ENCODE measurements at places on chromosomes 13 and 19.

DNA sequence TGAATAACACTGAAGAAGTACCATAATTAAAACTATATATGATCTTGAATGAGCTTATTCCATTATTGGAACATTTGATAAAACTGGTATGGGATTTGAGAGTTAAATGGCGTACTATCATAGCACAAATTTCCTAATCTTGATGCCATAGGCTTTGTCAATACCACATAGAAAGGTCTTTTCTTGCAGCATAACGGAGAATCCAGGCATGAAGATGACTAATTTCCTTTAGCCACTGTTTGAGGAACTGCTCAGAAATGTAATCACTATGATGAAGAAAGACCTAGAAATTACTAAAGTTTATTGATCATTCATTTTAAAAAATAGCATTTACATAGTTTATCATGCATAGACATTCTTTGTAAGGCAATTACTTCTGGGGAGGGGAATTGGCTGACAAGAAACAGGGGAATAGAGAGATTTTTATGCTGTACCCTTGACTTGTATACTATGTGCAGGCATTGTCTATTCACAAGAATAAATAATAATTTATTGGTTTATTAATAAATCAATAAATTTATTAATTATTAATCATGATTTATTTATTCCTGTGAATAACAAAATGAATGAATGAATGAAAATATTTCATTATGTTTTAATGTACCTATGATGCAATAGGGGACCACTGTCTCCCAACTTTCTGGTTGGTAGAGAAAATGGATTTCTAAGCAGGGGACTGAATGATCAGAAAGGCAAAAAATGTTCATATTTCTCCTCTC, 2676.6 kb downstream of the PCDH9 start:
- DNase-seq, result no peak

DNA sequence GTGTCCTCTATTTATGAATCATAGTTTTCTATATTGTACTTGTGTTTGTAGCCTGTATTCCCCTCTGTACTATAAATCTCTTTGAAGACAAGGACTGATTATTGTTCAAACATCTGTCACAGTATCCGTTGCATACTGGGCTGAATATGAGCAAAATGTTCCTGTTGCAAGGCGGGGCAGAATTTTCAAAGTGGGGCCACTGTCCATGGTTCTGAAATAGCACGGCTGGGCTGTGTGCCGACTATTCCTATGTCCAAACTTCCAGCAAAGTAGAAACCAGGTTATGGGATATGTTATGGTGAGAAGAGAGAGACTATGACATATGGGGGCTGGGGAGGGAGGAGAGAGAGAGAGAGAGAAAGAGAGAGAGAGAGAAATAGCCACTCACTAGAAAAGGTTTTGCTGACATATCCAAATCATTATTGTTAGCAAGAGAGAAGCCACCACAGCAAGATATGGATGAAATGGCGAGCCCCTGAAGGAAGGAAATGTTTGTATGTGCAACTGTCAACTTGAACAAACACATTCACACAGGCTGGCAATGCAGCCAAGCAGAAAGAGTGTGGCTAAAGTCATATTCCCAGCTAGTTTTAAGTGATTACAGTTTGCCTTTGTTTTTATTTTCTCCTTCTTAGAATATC, 107.0 kb upstream of the GPR12 start:
- no peak for DNase-seq

DNA sequence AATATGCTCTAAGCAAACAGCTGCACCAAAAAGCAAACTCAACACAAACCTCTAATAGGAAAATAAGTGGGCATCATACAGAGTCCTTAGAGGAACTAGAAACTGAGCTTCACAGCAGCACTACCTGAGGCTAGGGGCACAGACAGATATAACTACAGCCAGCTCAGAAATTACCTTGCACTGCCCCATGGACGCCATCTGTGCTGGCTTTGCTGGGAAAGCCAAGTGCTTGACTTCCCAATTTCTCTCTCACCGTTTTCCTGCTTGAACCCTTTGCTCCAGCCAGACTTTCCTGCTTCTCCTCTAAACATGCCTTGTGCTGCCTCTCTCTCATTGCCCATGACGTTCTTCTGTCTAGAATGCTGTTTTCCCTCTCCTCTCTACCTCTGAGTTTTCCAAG, 29.3 kb downstream of the MTUS2 start:
- no peak for DNase-seq

DNA sequence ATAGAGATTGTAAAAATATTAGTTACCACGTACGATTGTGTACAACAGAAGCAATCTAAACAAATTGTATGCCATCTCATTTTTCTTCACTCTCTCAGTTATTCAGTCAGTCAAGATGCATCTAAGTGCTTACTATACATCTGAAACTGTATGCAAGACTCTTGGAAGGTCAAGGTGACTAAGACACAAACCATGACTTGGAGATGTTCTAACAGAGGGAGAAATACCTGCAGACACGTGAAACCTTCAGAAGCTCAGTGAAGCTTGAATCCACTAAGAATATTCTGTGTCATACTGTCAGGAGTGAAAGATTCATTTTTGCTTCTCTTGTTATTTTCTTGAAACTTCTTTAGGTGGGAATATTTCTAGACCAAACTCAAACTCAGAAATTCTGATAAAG, 365.4 kb downstream of the ITGBL1 start:
- DNase-seq, result no peak

- DNase-seq, result no peak
Measured at GRCh38 chr19:52217576-52217975, 27.7 kb downstream of the PPP2R1A start.
